Heart right ventricle (tissue), 16 donors: ENCODE measurements at places on chromosomes 5 and 9.
A peak's percentile ranks its signal among the peaks of the same experiment; 100 is the strongest.

DNA sequence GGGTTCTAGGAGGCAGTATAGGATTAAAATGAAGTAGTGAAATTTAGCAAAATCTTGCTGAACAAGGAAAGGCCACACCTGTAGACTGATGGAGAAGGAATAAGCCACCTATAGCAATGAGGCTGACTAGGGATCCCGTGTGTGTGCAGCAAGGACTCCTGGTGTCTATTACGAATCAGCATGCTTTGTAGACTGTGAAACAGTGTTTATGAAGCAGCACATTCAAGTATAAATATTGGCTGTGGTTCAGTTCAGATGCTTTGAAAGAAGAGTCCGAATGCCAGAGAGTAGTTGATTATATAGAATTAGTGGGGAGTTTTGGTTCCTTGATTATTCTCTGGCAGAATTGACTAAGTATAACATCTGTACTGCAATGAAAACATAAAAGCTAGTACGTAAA, 41.8 kb downstream of the CAST start:
- H3K4me1 ChIP-seq = peaks cover 52% of the 10 kb centered on the region
- no peaks in the 10 kb centered on the region for H3K36me3 ChIP-seq
- DNase-seq = no peak
- peak overlapping the region; percentile 81 for H3K4me3 ChIP-seq
- H3K27me3 ChIP-seq = no peaks in the 10 kb centered on the region

- peaks cover 19% of the 10 kb centered on the region for H3K4me1 ChIP-seq
- no peaks in the 10 kb centered on the region for H3K27me3 ChIP-seq
- no peak for DNase-seq
- H3K27ac ChIP-seq = no peak overlapping the region
- no peak overlapping the region for H3K4me3 ChIP-seq
Measured at GRCh38 chr5:66646570-66646969, 50.4 kb downstream of the MAST4 start.

DNA sequence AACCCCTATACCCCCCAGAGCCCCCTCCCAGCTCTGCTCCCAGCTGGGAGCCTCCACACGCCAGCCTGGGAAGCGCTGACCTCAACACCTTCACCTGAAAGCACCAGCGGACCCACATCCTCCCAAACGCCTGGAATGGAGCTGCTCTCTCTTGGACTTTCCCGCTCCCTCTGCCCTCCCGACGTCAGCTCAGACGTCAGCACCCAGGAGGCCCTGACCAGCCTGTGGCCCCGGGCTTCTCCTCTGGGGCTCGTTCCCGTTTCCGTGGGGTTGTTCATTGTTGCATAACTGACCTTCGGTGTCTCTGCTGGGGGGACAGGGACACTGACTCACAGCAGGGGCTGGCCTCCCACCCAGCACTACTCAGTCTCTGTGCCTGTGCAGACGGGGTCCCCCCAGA, 35.0 kb upstream of the SLC6A3 start:
- H3K36me3 ChIP-seq = no peaks in the 10 kb centered on the region
- no peak overlapping the region for H3K4me3 ChIP-seq
- no peaks in the 10 kb centered on the region for H3K27me3 ChIP-seq
- peak; percentile 47 for DNase-seq
- peak overlapping the region; percentile 21 for H3K27ac ChIP-seq

DNA sequence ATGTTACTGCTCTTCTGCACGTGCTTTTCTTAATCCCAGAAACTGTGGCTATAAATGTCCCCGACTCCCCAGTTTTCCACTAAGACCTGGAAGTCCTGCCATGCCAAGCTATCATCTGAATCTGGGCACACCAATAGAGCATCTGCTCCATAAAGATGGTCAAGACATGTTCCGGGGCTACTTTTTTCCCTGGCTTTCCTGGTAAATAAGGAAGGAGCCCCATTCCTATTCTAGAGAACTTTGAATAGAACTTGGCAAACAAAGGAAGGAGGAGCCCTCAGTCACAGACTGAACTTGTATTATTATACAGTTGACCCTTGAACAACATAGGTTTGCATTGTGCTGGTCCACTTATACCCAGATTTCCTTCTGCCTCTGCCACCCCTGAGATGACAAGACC, 182.9 kb downstream of the CCDC192 start:
- H3K36me3 ChIP-seq = no peaks in the 10 kb centered on the region
- H3K4me1 ChIP-seq = peaks cover 21% of the 10 kb centered on the region
- H3K4me3 ChIP-seq = no peak overlapping the region
- no peak overlapping the region for H3K27ac ChIP-seq
- DNase-seq = no peak

- H3K4me1 ChIP-seq = no peaks in the 10 kb centered on the region
- DNase-seq = no peak
- H3K27ac ChIP-seq = no peak overlapping the region
Measured at GRCh38 chr9:97374811-97375210, 37.1 kb upstream of the TDRD7 start.

GRCh38 chr9:35675732-35676392, 2.1 kb downstream of the CA9 start:
- H3K27ac ChIP-seq = no peak overlapping the region
- peak; percentile 64 for DNase-seq
- H3K4me3 ChIP-seq = peak overlapping the region; percentile 56
- H3K4me1 ChIP-seq = peaks cover 13% of the 10 kb centered on the region
- no peaks in the 10 kb centered on the region for H3K36me3 ChIP-seq
- H3K27me3 ChIP-seq = no peaks in the 10 kb centered on the region

- H3K27me3 ChIP-seq = no peaks in the 10 kb centered on the region
- H3K4me3 ChIP-seq = no peak overlapping the region
- no peak overlapping the region for H3K27ac ChIP-seq
- H3K4me1 ChIP-seq = no peaks in the 10 kb centered on the region
Measured at GRCh38 chr5:43753069-43753468, 150.1 kb downstream of the NNT start.

GRCh38 chr5:143558048-143558447, 154.6 kb upstream of the NR3C1 start:
- DNase-seq = no peak
- no peak overlapping the region for H3K4me3 ChIP-seq
- H3K4me1 ChIP-seq = peaks cover 9% of the 10 kb centered on the region
- H3K27ac ChIP-seq = no peak overlapping the region
- H3K36me3 ChIP-seq = no peaks in the 10 kb centered on the region

- H3K36me3 ChIP-seq = no peaks in the 10 kb centered on the region
- H3K27me3 ChIP-seq = no peaks in the 10 kb centered on the region
- no peak overlapping the region for H3K4me3 ChIP-seq
- H3K4me1 ChIP-seq = no peaks in the 10 kb centered on the region
- DNase-seq = no peak
Measured at GRCh38 chr5:8053270-8053669, 184.3 kb downstream of the MTRR start.

DNA sequence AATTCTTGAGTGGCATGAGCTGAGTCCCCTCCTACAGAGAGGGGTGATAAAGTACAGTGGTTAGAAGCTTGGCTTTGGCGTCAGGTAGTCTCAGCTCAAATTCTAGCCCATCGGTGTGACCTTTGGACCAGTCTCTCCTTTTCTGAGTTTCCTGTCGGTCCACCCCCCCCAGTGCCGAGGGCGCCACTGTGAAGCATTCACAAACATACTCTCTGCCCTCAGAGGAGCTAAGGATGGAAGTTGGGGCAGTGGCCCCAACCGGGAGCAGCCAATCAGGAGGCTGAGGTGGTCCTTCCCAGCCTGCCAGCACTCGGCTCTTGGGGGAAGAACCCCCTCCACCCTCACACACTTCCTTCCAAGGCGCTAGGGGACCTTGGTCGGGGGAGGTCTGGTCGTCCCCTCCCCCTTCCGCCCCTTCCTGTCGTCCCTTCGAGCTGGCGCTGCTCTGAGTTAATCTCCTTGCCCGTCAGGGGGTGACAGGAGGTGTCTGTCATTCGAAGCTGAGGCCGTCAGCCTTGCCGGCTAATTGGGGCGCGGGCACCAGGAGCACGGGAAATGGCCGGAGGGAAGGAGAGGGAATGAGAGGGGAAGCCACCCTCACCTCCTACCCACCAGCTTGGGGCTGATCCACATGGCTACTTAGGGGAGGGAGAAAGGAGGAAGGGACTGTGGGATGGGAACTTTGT, 53.0 kb downstream of the CXXC5 start:
- H3K4me3 ChIP-seq = no peak overlapping the region
- no peak overlapping the region for H3K27ac ChIP-seq
- H3K36me3 ChIP-seq = no peaks in the 10 kb centered on the region
- peaks cover 33% of the 10 kb centered on the region for H3K4me1 ChIP-seq
- no peak for DNase-seq

DNA sequence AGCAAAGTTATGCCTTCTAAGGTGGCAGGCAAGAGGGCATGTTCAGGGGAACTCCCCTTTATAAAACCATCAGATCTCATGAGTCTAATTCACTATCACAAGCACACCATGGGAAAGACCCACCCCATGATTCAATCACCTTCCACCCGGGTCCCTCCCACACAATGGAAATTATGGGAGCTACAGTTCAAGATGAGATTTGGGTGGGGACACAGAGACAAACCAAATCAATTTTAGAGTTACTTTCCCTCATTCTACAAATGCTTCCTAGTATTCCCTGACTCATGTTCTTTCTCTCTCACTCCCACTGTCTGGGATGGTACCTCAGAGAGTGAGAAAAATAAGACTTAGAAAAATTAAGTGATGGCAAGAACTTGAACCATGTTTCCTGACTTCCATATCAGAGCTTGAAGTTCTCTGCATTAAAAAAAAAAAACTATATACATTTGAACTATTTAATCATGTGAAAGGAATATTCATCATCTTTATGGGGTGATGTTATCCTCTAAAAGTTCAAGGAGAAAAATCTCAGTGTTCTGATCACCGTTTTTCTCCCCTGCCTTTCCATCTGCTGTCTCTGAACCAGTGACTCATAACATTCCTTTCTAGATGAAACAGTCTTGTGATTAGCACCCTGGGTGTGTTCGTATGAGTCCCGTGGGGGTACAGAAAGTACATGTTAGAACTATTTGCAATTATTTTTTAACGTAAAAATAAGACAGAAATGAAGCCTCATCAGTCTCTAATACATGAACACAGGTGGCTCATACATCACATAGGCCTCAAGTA, 282.9 kb downstream of the SLF1 start:
- H3K27me3 ChIP-seq = no peaks in the 10 kb centered on the region
- H3K4me1 ChIP-seq = no peaks in the 10 kb centered on the region
- DNase-seq = no peak
- H3K4me3 ChIP-seq = no peak overlapping the region

GRCh38 chr9:118455788-118456187, 751.6 kb downstream of the TLR4 start:
- H3K36me3 ChIP-seq = no peaks in the 10 kb centered on the region
- no peaks in the 10 kb centered on the region for H3K4me1 ChIP-seq
- no peak overlapping the region for H3K4me3 ChIP-seq
- no peak for DNase-seq
- no peaks in the 10 kb centered on the region for H3K27me3 ChIP-seq
- no peak overlapping the region for H3K27ac ChIP-seq

DNA sequence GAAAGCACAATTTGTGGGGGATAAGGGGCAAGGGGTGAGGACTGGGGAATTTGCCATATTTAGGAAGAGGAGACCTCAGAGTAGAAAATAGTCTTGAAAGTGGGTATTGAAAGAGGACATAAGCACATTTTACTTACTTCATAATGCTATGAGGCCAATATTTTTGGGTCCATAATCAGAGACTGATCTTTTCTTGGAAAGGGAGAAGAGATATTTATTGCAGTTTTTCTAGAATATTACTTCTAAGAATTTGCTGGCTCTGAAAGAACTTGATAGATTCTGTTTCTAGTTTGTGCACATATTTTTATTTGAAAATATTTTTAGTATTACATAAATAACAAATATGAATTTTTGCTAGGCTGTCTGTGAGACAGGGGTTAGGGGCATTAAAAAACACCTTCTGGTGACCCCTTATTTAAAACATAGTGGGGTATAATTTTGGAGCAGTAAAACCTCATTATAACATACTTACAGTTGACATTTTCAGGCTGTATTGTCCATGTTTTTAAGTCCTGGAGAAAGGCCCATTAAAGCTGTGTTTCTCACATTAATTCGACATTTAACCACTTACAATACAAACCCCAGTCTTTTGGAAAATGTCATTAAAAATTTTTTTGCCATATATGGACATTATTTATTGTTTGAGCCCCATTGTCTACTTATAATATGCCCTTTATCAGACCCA, 118.9 kb upstream of the NFIB start:
- H3K27ac ChIP-seq = peak overlapping the region; percentile 15
- DNase-seq = no peak
- peaks cover 58% of the 10 kb centered on the region for H3K4me1 ChIP-seq
- H3K27me3 ChIP-seq = no peaks in the 10 kb centered on the region
- no peaks in the 10 kb centered on the region for H3K36me3 ChIP-seq

- peaks cover 38% of the 10 kb centered on the region for H3K4me1 ChIP-seq
- no peak overlapping the region for H3K4me3 ChIP-seq
- H3K27me3 ChIP-seq = no peaks in the 10 kb centered on the region
- no peaks in the 10 kb centered on the region for H3K36me3 ChIP-seq
Measured at GRCh38 chr9:77943057-77943456, 88.6 kb downstream of the GNAQ start.

DNA sequence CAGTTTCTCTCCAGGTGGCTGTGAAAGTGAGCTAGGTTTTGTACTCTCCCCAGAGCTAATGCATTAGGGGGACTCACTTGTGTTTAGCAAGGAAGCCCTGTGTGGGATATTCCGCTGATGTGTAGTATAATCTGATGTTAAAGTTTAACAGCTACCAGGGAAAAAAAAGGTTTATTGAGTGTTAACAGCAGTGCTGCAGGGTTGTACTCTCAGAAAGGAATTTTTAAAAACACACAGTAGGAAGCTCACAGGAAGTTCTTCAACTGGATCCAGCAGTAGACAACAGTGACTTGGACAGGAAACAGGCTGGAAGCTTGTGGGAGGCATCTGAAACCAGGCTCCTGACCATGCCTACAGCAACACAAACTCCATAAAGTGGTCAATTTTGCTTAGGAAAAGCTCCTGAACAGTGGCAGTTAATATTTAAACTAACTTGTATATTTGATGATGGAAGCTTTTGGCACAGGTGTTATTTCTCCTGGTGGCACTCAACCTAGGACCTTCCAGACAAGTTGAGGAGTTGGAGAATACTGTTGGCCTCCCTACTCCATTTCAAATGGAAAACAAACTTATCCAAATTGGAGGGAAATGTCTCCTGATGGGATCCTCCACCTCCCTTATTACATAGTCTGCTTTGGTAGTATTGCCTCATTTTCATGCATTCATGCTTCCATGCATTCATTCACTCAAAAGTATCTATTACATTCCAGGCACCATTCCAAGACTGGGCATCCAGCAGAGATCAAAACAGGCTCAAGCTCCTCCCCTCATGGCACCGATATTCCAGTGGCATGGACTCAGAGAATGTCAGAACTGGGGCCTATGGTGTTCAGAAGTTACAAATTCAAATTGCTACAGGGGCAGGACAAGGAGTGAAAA, 54.7 kb downstream of the FOXD1 start:
- no peak for DNase-seq
- peaks cover 30% of the 10 kb centered on the region for H3K27me3 ChIP-seq
- H3K27ac ChIP-seq = no peak overlapping the region
- H3K4me1 ChIP-seq = no peaks in the 10 kb centered on the region
